ENCODE measurements at places on chromosomes 6 and 20.

GRCh38 chr6:167336844-167337630 is 12.2 kb downstream of the TTLL2 start:
- no peak for DNase-seq

- no peak for DNase-seq
These were observed 75.0 kb upstream of the FUCA2 start for GRCh38 chr6:143586557-143586956.

- DNase-seq: no peak
These were observed 31.1 kb downstream of the POFUT1 start for GRCh38 chr20:32238483-32239425.

- no peak for DNase-seq
These were observed 27.2 kb downstream of the ARHGAP40 start for GRCh38 chr20:38628580-38629470.

- peak; percentile 36 for DNase-seq
These were observed 103.2 kb upstream of the BEND6 start for GRCh38 chr6:56851541-56852259.

DNA sequence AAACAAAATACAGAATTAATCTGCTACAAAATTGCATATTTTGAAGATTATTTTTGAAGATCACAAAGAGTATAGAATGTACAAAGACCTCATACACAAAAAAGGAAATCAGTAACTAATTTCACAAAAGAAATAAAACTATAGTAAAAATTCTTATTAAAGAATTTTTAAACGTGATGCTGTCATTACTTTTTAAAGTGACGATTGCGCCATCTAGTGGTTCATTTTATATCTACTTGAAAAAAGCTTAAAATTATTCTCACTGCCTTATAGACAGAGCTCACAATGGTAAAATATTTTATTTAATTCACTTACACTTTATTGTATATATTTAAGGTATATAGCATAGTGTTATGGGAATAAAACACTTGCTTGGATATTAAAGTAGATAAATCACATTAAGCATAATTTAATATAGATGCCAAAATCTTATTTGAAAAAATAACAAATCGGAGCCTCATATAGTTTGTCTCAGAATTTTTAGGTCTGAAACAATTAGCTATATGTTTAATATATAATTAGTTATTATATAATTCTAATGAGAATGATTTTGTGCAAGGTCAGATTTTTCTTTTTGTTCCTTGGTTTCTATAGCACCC is 128.8 kb downstream of the PHF3 start:
- no peak for DNase-seq

DNA sequence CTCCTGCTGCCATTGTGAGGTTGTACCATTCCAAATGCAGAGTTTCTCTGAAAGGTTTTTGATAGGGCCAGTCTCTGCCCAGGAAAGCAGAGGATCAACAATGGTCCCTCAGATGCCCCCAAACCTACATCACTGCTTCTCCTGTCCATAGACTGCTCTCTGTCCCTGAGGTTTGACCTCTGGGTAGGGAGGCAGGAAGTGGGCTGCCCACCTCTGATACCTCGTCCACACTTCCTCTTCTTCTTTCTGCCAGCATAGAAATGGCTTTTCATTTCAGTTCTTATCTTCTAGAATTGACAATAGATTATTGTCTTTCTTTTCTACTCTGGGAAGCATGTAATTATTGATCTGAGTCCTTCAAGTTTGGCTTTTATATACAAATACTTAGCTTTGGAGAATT is 170.6 kb downstream of the TRMT11 start:
- DNase-seq: no peak
